ENCODE measurements at places on chromosomes 6 and 20.

- no peak for DNase-seq
Measured at GRCh38 chr6:52671676-52672075, 763 bp downstream of the TMEM14A start.

- DNase-seq = no peak
Measured at GRCh38 chr6:21164768-21165326, 428.7 kb upstream of the SOX4 start.

- DNase-seq = no peak
Measured at GRCh38 chr6:37916675-37917074, 97.1 kb downstream of the ZFAND3 start.

- DNase-seq = no peak
Measured at GRCh38 chr20:54435015-54435414, 40.4 kb upstream of the DOK5 start.

GRCh38 chr6:163314791-163315470, 99.6 kb upstream of the QKI start:
- DNase-seq = no peak

DNA sequence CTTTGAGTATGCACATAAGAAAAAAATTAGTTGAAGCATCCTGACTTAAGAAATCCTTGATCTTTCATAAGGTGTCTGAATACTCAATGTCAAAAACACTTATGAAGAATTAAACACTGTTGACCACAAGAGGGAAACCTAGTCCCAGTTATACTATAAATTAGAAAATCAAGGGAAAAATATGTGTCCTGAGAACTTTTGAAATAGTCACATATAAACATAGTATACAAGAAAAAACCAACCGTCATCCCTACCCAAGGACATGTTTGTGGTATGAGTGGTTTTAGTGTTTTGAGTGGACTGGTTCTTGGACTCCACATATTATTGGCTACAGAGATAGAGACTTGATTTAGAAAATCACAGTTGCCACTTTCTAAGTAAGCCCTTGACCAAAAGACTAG, 7.6 kb upstream of the HLA-DRA start:
- no peak for DNase-seq

DNA sequence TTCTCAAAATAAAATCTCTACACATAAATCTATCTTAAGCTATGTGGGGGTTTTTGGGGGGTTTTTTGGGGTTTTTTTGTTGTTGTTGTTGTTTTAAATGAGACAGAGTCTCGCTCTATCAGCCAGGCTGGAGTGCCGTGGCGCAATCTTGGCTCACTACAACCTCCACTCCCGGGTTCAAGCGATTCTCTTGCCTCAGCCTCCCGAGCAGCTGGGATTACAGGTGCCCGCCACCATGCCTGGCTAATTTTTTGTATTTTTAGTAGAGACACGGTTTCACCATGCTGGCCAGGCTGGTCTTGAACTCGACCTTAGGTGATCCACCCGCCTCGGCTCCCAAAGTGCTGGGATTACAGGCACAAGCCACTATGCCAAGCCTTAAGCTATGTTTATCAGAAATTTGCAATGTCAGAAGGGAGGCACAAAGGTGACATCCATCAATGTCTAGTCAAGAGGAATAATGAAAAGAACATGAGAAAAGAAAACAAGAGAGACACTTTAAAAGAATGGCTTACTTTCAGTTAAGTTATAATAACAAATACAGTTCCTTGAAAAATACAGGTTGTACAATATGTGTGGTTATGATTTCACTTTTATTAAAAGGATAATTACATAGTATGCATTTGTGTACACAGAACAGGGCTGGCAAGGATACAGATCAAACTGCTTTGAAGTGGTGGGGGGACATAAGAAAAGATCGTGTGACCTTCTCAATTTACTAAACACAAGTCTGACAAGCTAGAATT, 28.6 kb downstream of the SLC23A2 start:
- no peak for DNase-seq

DNA sequence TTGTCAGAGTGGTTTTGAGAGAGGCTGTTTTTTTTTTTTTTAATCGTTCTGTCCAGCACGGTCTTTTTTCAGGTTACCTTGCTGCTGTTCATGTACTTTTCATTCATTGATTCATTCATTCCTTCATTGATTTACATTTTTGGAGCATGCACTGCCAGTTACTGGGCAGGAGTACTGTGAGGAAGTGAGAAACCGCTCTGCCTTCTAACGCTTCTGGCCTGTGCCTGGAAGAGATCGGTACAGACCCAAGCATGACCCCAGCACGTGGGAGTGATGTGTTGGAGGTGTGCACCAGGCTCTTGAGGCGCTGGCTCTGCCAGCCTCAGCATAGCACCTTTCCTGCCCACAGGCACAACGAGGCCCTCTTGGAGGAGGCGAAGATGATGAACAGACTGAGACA, 9.1 kb downstream of the RIPK1 start:
- DNase-seq = no peak

DNA sequence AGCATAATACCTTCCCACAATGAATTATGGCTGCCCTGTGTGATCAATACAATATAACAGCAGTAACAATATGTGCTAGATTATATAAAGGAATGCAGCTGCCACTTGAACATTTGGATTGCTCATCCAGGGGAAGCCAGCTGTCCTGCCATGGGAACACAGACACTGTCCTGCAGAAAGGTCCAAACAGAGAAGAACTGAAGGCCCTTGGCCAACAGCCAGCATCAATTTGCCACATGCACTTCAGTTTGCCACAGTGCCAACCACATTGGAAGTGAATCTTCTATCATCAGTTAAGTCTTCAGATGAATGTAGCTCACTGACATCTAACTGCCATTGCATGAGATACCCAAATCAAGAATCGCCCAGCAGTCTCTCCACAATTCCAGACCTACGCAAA, 332.4 kb downstream of the PRKN start:
- DNase-seq = no peak

DNA sequence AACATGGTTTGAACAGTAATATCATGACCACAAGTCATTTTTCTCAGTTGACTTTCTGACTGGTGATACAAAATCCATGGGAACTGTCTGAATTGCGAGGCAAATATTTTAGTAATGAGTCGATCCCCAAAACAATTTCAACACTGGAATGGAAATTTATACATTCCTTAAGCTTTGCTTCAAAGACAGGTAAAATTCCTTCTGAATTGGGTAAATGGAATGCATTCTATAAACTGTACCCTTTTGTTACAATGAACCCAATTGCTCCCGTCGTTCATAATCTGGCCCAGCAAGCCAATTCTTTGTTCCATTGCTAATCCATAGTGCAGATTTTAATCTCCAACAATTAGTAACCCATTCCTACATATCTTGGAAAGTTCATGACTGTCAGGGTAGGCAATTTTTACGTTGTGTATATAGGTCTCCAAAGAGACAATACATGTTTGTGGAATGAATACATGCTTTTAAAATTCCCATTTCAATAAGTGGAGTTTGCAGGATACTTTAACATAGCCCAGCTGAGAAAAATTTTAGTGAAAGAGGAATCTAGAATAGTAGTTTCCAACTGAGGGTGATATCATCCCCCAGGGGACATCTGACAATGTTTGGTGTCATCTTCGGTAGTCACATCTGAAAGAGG, 32.7 kb downstream of the CYP24A1 start:
- no peak for DNase-seq

DNA sequence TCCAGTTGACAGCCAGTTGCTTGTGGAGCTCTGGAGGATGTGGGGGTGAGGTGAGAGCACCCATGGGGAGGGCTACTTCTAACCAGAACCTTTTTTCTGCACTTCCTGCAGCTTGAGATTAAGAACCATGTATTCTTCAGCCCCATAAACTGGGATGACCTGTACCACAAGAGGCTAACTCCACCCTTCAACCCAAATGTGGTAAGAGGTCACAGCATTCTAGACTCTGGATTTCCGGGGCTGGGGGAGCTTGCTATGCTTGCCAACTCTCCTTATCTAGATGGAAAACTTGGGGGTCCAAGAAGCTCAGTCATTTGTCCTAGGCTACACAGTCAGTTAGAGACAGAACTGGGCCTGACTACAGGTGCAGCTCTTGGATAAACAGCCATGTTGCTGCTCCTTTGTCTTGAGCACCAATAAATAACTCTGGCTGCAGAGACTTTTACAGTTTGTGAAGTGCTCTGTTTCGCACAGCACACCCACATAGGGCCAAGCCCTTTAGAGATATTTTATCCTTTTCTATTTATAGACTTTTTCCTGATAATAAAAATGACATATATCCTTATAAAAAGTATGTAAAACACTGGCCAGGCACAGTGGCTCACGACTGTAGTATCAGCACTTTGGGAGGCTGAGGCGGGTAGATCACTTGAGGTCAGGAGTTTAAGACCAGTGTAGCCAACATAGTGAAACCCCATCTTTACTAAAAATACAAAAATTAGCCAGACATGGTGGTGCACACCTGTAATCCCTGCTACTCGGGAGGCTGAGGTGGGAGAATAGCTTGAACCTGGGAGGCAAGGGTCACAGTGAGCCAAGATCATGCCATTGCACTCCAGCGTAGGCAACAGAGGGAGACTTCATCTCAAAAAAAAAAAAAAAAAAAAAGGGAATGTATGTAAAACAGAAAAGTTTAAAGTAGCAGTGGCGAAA, 10.6 kb upstream of the IFT52 start:
- DNase-seq = no peak

DNA sequence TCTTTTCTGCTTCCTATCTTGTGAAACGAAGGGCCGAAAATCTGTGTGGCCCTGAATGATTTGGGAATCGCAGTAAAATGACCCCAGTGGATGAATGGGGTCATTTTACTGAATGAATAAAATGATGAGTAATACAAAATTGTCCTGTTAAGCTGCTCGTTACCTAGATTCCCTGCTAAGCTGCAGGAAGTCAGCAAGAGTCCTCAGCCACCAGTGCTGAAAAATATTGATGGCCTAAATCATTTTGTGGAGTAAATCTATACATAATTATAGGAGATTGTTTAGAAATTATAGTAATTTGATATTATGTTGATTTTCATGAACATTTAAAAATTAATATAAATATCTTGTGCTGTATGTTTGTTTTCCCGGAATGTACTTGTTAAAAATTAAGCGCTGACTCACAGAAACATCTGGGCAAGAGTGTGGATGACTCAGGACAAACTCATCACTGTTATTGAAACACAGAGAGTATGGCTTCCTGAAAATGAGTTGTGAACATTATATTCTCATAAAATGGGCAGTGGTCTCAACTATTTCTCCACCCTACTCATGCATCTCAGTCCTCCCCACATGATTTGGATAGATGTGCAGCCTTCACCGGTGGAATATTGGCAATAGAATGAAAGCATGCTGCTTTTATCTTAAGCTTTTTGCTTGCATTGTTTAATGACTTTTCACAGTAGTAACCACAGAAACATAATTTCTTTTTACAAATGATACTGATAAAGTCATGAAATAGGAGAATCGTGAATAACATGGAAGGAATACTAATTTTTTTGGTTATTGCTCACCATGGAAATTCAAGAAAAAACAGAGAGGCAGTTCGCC, 36.2 kb upstream of the RGS17 start:
- DNase-seq = no peak

- DNase-seq = no peak
Measured at GRCh38 chr6:144131248-144131709, 19.0 kb upstream of the STX11 start.

GRCh38 chr6:124054034-124054433, 250.4 kb downstream of the NKAIN2 start:
- DNase-seq = no peak

- no peak for DNase-seq
Measured at GRCh38 chr6:8074213-8074612, 10.0 kb upstream of the BLOC1S5 start.

- DNase-seq = no peak
Measured at GRCh38 chr6:137744877-137745276, 122.2 kb upstream of the TNFAIP3 start.

GRCh38 chr20:25220810-25221591, 25.5 kb downstream of the ENTPD6 start:
- DNase-seq = no peak
